ENCODE measurements at places on chromosomes 4 and X. TPM values are rescaled to one million over a fixed set of nuclear protein-coding genes. Genes with fewer than 3 reads are reported as not detected.

DNA sequence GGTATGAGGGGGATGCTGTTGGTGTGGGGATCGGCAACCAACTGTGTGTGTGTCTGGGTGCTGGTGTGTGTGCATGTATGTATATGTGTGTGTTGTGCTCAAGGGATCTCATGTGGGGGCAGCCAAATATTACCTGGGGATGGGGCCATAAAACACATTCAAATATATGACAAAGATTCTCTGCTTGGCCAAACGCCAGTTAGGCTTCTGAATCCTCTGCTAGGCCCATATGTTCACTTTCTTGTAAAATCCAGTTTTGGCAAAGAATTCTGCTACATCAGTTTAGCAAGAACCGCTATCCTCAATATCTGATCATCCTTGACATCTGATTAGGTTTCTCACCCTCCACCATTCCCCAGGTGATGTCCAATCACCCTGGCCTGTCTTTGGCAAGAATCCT is 106.6 kb downstream of the RASL11B start:
- no peak for ATAC-seq

- ATAC-seq: no peak
These were observed 158.8 kb upstream of the NDST4 start for GRCh38 chr4:115272185-115272584.

DNA sequence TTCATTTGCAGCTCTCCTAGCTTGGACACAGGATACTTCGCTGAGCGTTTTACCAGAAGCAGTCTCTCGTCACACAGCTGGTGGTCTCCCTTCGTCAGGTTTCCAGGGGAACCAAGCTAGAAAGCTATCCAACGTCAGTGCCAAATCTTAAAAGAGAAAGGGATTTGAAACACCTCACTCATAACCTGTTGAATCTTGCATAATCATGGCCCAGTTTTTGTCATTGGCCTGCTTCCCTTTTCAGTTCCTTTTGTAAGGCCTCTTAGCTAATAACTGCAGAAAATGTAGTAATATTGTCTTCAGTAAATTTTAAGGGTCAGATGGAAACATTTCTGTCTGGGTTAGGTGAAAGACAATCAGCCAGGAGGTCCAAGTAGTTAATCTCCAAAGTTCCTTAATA is 22.0 kb downstream of the RAB39B start:
- no peak for ATAC-seq

DNA sequence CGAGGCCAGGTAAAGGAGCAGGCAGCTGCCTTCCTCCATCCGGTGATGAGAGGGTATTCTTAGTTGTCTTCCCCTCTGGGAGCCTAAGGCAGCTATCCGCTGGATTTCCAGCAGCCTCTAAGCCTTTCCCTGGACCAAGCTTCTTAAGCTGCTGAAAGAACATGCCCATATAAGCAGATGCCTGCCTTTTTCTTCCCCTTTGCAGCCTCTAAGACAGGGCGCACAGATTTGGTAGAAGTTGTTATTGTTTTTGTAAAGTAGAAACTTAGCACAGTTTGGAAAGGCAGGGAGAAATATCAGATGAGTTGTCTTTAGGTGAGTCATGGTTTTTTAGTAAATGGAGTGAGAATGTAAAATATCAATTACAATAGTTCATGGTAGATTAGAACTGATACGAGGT is 210.8 kb downstream of the ARHGAP10 start:
- no peak for ATAC-seq

DNA sequence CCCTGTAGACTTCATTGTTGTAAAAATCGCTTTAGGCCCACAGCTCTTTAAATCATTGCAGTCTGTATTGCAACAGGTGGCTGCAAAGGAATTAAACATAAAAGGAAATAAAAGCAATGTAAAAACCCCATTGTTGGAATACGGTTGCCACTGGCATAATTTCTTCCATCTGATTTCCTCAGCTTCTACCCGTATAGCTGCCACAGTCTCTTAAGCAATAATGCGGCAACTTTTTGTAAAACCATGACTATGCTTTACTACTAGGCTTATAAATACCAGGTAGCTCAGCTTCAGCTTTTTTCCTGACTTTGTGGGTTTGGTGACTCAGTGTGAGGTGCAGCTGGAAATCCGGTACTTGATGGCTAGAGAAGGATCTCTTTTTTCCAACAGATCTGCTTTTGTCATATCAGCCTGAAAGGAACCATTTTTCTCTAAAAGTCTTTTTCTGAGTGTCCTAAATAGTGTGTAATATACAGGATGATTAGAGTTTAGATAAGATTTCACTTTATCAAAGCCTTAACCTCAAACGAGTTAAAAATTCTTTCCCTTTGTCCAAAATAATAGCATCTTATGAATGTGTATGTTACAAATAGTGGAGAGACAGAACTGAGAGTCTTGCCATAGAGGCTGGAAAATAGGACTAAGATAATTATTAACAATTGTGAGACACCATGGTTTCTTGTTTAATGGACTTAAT is 268.0 kb downstream of the ADGRL3 start:
- ATAC-seq: peak; percentile 98

DNA sequence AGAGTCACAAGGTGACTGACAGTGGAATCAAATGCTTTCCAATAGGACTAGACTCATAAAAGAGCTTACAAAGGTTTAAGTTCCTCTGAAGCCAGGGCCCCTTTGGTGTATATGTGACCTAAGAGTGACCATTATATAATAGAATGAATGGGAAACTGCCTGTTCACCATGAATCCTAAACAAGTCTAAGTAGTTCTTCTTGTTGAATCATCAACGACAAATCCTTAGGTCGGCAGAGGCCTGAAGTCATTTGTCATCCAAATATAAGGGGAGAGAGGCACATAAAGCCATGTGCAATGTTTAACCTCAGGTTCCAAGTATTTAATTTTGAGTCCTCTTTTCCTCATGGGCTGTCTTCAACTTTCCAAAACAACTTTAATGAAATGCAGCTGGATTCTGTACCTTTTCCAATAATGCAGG is 122.4 kb downstream of the RASL11B start:
- ATAC-seq: peak; percentile 66

DNA sequence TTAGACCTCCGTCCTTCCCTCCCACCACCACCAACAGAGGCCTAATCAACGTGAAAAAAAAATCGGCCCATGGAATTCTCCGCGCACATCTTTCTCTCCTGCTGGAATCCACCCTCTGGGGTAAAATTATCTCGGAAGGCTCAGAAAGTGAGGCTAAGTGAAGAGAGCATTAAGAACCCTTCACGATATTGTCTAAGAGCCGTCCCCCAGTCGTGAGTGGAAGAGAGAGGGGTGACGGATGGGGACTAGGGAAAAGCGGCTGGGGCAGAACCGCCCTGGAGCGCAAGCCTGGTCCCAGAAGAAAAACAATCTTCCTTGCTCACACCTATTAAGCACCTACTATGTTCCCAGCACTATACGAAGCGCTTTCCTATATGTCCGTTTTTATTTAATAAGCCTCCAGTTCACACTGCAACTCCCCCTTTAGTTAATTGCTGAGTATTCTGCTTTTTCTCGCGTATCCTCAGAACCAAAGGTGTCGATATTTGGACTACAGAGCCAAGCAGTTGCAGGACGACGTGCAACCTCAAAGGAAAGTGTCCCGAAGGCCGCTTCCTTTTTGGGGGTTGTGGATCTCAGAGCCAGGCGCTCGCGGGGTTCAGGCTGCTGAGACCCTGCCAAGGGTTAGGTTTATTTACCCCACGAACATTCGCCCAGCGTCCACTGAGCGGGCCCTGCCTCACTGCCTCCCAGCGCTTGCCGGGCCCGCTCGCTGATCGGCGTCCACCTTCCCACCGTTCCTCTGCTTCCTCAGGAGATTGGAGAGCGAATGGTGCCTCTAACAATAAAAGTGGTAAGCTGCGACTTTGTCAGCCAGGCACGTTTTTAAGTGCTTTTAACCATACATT is 889 bp downstream of the MGARP start:
- no peak for ATAC-seq

GRCh38 chrX:45524805-45525204 is 324.1 kb upstream of the DIPK2B start:
- ATAC-seq: no peak

DNA sequence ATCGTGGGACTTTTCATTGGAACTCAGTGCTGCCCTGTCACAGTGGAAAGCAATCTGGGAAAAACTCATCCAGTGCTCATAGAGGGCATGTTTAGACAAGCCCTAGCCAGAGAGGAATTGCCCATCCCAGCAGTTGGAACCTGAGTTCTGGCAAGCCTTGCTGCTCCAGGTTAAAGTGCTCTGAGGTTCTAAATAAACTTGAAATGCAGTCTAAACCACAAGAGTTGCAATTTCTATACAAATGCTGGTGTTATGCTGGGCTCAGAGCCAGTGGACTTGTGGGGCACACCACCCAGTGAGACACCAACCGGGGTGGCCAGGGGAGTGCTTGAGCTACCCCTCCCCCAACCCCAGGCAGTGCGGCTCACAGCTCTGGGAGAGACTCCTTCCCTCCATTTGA is 142.8 kb upstream of the PPP1R2C start:
- peak; percentile 52 for ATAC-seq

- ATAC-seq: peak; percentile 51
These were observed 13.9 kb downstream of the ACOT9 start for GRCh38 chrX:23729214-23729613.

GRCh38 chrX:130083107-130083490 is 27.2 kb downstream of the ELF4 start:
- ATAC-seq: no peak

DNA sequence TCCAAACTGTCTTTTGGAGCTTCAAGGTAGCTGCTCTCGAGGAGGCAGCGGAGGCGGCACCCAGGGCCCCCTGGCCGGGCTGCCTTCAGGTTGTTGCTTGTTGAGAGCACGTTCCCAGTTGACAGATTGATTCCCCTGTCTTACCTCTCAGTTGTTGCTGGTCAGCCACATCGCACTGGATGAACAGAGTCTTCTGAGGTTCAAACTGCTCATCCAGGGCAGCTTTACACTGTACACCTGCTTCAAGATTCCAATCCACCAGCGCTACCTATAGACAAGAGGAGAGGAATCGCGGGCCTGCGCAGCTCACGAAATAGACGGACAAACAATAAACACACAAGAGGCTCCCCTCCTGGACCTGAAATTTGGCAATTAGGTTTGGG is 497 bp downstream of the HPGD start:
- ATAC-seq: peak; percentile 77

DNA sequence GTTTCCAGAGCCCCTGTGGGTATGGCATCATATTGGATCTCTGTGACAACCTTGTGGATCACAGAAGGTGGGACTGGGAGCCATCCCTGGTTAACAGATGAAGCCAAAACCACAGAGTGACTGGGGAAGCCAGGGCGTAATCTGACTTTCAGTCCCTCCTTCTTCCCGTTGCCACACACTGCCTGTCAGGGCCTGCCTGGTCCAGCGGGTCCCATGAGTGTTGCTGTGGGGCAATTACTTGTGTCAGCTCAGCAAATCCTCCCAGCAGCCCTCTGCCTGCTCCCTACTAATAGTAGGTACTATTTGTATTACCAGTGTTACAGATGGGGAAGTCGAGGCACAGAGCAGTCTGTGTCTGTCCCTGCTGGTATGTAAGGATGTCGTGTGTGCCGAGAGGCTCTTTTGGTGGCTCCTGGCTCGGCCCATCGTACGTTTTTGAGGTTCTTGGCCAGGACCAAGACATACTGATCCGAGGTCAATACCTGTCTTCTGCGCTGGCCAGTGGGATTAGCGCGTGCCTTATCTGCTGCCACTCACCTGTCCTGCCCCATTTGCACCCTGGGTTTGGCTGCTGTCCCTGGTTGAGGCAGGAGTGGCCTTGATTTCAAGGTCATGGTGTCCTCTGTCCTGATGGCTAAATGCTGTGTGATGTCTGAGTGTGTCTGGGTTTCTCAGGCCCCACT is 5.7 kb downstream of the NSG1 start:
- peak; percentile 89 for ATAC-seq

- peak; percentile 100 for ATAC-seq
These were observed 53.0 kb upstream of the DAPP1 start for GRCh38 chr4:99763635-99764101.

- no peak for ATAC-seq
These were observed 80.8 kb downstream of the SLC7A11 start for GRCh38 chr4:138161351-138161750.

DNA sequence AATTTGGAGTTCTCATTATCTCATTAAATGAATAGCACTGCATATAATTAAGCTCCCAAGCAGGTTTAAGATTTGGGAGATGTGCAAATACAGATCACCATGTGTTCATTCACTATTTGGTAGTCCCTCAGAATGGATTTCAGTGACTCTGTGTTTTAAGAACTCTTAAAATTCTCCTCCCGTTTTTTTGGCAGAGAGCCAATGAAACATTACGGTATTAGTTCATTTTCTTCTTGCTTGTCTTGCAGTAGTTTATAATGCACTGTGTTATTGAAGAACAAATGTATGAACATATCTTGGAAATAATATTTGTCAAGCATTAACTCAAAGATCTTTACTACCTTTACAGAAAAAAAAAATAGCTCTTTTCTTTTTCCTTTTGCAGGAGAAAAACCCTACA is 32.7 kb downstream of the KLF3 start:
- ATAC-seq: no peak

GRCh38 chr4:159238631-159239030 is 135.8 kb downstream of the RAPGEF2 start:
- no peak for ATAC-seq

- no peak for ATAC-seq
These were observed 305.7 kb upstream of the BOD1L1 start for GRCh38 chr4:13933191-13933590.

The GABRG1 gene
- total RNA-seq: not detected

The MAGEC2 gene
- total RNA-seq: not detected

The OGT gene
- 61.7 TPM for total RNA-seq

The PRKG2 gene
- total RNA-seq: 1.3 TPM

The ANXA3 gene
- 51.0 TPM for total RNA-seq

The TMEM35A gene
- total RNA-seq: 1.1 TPM

The SPANXA2 gene
- not detected for total RNA-seq

The SPATA4 gene
- not detected for total RNA-seq

The IGFBP7 gene
- total RNA-seq: 40.9 TPM

The GAGE1 gene
- not detected for total RNA-seq

The IL2RG gene
- total RNA-seq: 1.9 TPM

The CXCL5 gene
- 0.12 TPM for total RNA-seq

The OPRPN gene
- not detected for total RNA-seq
